ENCODE measurements at places on chromosomes 6 and 20.

DNA sequence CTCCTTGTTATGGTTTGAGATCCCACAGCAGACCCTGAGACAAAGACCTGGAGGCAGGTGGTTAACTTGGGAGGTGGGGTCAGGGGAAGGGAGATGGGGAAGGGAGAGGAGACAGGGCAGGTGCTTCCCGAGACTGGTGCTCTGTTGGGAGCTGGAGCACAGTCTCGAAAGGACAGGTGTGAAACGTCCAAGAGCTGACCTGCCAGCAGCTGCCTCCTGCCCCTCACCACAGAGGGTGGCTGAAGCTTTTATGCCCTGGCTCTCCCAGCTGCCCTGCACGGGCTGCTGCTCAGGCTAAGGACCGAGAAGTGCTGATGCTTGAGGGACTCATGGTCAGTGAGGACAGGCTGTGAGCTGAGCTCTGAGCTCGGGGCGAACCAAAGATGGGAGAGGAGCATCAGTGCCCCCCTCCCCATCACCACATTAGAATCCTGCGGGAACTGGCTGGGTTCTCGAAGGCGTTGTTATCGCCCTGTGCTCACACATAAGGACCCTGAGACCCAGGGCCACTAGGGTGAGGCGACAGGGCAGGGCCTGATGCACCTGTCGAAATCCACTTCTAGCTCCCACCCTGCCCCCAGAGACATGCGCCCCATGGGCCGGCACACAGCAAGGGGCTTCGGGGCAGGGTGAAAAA lies 25.3 kb upstream of the CD93 start:
- DNase-seq = no peak

GRCh38 chr6:105174512-105174911 lies 5.3 kb downstream of the POPDC3 start:
- no peak for DNase-seq

DNA sequence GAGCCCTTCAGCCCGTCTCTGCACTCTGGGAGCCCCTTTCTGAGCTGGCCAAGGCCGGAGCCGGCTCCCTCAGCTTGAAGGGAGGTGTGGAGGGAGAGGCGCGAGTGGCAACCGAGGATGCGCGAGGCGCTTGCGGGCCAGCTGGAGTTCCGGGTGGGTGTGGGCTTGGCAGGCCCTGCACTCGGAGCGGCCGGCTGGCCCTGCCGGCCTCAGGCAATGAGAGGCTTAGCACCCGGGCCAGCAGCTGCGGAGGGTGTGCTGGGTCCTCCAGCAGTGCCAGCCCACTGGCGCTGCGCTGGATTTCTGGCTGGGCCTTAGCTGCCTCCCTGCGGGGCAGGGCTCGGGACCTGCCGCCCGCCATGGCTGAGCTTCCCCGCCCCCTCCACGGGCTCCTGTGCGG lies 49.8 kb downstream of the GMPR start:
- DNase-seq = no peak

GRCh38 chr6:151103266-151103665 lies 136.5 kb upstream of the AKAP12 start:
- no peak for DNase-seq

- DNase-seq = no peak
Measured at GRCh38 chr6:148851683-148852556, 105.1 kb downstream of the UST start.

DNA sequence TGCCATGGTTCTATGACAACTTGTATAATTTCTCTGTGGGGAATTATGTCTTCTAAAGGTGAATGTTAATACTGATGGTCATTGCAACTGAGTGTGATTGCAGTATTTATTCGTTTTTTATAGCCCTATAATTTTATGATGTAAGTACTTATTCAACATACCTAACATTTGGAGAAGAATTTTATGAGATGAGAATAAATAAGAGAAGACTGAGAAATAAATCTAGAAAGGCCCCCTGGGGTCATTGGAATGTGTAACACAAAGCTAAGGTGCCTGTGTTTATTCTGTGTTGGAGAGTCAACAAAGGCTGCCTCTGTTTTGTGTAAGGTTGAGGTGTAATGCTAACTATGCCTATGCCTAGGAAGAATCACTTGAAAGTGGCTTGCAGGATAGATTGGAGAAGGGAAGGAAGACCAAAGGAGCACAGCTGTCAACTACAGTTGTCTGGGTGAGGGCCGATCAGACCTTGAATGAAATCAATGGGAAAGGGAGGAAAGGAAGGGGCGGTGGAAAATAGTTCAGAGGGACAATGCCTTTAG lies 1076.7 kb downstream of the KIF16B start:
- DNase-seq = no peak

DNA sequence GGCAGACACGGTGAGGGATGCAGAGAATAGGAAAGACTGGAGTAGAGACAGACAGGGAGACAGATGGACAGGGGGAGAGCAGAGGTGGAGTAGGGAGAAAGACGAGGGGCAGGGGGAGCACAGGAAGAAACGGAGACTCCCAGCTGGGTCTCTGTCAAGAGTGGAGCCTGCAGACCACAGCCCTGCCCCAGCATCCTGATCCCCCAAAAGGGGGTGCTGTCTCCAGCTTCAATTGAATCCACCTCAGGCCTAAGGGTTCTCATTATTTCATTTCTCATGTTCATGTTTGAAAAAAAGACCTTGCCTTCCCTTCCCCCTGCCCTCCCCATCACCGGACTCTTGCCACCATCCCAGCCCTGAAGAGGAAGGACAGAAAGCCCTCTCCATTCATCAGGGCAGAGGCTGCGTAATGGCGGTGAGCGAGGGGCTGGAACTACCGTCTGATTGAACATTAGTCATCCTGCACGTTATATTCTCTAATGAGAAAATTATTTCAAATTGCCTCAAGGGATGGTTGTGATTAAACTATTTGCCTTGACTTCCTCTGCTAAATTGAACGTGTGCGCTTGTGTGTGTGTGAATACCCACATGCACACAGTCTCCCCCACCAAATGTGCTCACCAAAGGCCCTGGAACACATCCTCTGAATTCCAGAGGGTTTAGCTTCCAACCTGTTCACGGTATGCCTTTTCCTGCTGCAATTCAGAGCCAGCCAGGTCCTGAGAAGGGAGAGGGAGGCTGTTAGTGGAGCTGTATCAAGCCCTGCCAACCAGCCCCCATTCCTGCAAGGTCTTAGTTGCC lies 98.3 kb downstream of the CDC5L start:
- DNase-seq = no peak

DNA sequence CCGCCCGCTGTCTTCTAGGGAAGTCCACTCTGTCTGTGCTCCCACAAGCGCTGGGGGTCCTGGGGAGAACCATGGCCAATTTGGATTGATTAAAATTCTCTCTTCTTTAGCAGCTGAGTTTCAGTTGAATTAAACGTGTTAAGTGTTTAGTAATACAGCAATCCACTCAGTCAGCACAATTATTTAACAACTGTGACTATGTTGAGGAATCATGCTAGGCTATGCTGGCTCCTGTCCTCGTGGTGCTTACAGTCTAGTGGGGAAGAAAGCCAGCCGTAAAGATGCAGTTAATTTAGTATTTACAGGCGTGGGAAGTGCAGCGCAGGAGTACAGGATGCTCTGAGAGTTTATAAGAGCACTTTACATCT lies 88.9 kb upstream of the FOXP4 start:
- DNase-seq = no peak

- DNase-seq = no peak
Measured at GRCh38 chr6:41581381-41581991, 35.3 kb downstream of the FOXP4 start.

- no peak for DNase-seq
Measured at GRCh38 chr20:2230726-2231488, 64.9 kb upstream of the TGM3 start.

DNA sequence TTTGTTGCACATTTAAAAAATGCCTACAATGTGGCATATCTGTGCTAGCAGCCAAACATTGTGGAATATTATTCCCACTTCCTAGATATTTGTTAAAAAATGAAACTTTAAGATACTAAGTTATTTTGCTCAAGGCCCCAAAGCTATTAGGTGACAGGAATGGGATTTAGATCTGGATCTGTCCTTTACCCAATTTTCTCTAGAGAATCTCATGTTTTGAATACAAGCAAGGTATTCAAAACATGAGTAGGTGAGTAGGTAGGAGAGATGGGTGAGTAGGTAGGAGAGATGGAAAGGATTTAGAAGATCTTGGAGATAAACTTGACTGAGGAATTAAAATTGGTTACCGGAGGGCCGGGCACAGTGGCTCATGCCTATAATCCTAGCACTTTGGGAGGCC lies 61.2 kb upstream of the AKIRIN2 start:
- DNase-seq = no peak

DNA sequence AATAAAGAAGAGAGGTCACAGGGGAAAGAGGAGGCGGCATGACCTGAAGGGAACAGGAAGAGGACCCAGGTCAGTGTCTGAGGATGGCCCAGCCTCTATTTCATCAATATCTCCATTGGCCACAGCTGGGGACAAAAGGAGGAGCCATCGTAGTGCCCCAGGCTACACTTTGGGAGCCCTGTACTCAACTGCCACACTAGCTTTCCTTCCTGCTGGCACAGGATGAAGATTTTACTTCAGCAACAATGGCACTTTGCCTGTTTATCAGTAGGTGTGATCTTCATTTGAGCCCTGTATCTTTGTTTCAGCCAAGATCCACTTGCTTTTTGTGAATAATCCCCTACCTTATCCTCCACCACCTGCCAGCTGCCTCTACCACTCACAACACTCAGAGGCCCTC lies 35.4 kb upstream of the RCAN2 start:
- DNase-seq = no peak

GRCh38 chr20:63180569-63181185 lies 35.3 kb downstream of the YTHDF1 start:
- no peak for DNase-seq

- DNase-seq = no peak
Measured at GRCh38 chr6:122654012-122654411, 43.8 kb downstream of the PKIB start.

DNA sequence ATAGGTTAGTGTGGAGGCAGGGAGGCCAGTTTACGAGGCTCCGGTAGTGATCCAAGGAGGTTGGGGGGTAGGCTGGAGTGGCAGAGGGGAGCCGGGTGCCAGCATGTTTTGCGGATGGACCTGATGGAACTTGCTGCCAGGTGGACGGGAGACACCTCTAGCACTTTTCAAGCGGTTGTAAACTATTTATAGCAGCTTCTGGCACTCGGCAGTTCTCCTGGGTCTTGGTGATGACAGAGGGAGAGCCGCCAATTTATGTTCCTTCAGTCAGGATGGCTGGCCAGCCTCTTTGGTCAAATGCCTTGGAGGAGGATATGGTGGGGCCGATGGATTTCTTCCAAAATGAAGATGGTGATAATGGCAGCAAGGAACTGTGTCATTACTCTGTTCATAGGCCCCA lies 28.8 kb downstream of the TFAP2C start:
- DNase-seq = no peak

DNA sequence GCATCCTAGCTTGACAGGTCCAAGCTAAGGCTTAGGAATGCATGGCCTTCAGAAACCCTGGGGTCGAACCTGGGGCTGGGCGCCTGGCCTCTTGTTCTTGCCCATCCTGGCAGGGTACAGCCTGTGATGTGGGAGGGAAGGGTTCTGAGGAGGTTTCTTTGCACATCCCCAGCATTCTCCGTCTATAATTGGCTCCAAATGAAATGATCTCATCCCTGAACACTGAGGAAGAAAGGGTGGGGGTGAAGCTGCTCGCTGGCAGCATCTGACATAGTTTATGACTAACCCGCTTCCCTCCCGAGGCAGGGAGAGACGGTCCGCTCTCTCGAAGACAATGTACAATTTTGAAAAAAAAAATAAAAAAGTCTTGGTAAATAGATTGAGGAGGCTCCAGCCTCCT lies 67.1 kb upstream of the ZNFX1 start:
- DNase-seq = no peak

GRCh38 chr6:107638493-107638892 lies 148.6 kb downstream of the SOBP start:
- DNase-seq = no peak

DNA sequence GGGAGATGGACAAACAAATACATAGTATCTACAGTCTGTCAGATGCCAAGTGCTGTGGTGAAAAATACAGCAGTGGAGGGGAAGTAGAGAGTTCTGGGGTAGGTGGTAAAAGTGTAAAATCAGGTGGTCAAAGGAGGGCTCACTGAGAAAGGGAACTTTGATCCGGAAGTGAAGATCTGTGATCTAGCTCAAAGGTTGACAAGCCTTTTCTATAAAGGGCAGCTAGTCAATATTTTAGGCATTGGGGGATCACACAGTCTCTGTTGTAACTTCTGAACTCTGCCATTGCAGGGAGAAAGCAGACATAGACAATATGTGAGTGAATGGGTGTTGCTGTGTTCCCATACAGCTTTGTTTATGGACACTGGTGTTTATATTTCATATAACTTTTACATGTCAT lies 38.6 kb downstream of the SH3BGRL2 start:
- no peak for DNase-seq

DNA sequence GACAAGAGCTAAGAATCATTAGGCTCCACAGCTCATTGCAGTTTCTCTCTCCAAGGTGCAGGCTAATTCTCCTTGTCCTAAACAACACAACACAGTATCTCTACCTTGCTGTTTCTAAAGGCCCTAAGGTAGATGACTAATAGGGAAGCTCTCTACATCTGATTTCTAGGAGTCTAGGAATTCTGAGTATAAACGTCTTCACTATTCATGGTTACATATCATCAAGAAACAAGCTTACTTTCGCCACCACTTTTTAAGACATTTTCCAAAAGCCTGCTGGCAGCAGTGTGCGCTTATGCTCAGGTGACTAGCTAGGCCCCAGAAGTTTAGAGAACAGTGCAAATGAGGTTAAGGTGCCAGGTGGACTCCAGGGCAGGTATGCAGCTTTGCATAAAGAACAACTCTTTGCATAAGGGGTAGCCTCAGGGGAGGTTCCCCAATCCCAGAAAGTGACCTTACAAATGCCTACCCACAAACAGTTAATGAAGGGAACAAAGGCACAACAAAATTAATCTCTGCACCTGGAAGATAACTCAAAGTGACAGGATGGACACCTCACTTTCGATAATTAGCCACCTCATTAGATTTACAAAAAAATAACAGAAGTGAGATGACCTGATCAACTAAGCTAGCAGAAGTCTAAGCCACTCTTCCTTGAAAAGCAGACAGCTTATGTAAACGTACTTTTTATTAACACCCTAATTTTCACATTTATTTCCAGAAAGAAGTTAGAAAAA lies 20.1 kb downstream of the B4GALT5 start:
- no peak for DNase-seq

GRCh38 chr6:15520626-15521203 lies 142.1 kb downstream of the DTNBP1 start:
- no peak for DNase-seq

GRCh38 chr6:143333749-143334520 lies 116.6 kb downstream of the ADAT2 start:
- no peak for DNase-seq

DNA sequence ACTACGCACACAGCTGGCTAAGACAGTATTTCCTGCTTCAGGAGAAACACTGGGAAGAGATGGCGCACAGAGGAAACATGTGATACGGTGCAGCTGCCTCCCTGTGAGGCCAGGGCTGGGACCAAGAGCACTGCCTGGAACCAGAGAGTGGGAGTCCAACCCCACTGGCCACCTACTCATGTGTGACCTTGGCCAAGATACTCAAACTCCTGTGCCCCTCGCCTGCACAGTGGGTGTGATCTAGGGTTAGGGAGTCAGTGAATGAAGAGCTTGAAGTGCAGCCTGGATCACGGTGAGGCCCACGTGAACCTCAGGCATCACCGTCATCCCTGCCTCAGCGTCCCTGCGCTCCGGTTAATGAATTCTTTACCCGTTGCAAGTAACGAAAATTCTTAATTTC lies 41.7 kb upstream of the MPC1 start:
- DNase-seq = no peak
